GM23338 (cell line): ENCODE measurements at places on chromosomes 3 and 15.
A peak's percentile ranks its signal among the peaks of the same experiment; 100 is the strongest.

DNA sequence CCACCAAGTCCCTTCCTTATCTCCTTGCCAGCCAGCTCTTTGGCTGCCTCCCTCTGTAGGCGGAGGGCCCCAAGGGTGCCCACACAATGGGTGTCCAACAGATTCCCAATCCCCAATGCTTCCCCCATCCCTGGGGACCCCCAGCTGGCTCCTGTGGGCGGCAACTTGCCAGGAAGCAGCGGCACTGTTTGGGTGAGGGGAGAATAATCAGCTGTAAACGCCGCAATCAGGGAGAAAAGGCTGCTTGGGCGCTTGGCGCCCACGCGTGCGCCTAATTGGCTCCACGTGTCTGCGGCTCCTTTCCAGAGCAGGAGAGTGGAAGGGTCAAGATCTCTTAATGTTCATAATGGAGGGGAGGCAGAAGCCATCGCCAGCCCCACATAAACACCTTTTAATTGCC lies 67.9 kb upstream of the TMEM115 start:
- no peak for DNase-seq

- DNase-seq = no peak
These were observed 8.1 kb downstream of the INAFM2 start for GRCh38 chr15:40331637-40332036.

DNA sequence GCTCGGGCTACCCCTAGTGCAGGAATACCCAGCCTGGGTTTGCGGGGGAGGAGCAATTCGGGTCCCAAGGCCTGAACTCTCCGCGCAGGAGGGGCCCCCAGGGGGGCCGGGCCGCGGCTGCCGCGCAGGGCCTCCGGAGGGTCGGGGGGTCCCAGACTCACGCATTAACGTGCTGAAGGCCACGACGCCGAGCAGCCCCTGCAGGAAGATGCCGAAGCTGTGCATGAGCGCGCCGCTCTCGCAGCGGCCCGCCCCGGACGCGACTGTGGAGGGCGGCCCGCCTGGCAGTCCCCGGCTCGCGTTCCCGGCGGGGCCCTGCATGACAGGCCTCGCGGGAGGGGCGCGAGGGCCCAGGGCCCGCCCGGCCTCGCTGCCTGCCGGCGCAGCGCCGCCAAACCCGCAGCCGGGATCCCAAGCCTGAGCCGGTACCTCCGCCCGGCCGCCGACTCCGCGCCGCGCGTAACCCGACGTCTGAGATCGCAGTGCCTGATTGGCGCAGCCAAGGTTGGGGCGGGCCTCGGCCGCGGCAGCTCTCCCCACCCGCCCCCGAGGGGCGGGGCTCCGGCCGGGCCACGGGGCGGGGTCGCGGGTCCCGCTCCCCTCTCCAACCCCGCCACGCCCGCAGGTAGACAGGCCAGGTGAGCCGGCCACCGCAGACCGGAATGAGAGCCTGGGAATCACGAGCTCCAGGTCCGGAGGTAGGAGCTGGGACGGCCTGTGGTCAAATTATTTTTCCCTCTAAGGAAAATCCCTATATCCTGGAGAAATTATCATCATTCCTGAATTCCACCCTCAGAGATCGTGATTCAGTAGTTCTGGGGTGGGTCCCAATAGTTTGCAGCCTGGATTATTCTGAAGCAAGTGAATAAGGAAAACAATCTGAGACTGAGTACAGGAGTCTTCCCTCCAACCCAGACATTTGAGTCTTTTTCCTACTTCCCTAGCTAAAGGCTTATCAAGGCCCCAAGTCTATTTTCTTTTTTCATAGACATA lies at the start of gene STIMATE:
TSS of gene STIMATE (minus strand) at position 419 of the 993 bp plus-strand sequence. CDS start at position 321, 98 bp downstream.
- peak; percentile 95 for DNase-seq

- DNase-seq = no peak
These were observed 301.0 kb upstream of the TBL1XR1 start for GRCh38 chr3:177498037-177498857.

- DNase-seq = no peak
These were observed 353.5 kb upstream of the IL12A start for GRCh38 chr3:159635047-159635641.
